Naive thymus-derived CD8-positive, alpha-beta T cell (primary cell): ENCODE measurements at places on chromosomes 7 and 10. TPM values are rescaled to one million over a fixed set of nuclear protein-coding genes. Genes with fewer than 3 reads are reported as not detected.

The ERVW-1 gene
- not detected for total RNA-seq

The ACSM6 gene
- total RNA-seq = not detected

The PNLIPRP2 gene
- total RNA-seq = not detected

The SH2D4B gene
- 0.36 TPM for total RNA-seq

The PRPS1L1 gene
- total RNA-seq = not detected

The PLCE1 gene
- not detected for total RNA-seq

The FOXI2 gene
- total RNA-seq = not detected
